ENCODE measurements at places on chromosomes 4 and X.
A peak's percentile ranks its signal among the peaks of the same experiment; 100 is the strongest.

GRCh38 chrX:13334491-13334890 is 14.6 kb upstream of the ATXN3L start:
- DNase-seq = peak; percentile 6

GRCh38 chr4:99117876-99118693 is 26.0 kb downstream of the ADH4 start:
- no peak for DNase-seq

DNA sequence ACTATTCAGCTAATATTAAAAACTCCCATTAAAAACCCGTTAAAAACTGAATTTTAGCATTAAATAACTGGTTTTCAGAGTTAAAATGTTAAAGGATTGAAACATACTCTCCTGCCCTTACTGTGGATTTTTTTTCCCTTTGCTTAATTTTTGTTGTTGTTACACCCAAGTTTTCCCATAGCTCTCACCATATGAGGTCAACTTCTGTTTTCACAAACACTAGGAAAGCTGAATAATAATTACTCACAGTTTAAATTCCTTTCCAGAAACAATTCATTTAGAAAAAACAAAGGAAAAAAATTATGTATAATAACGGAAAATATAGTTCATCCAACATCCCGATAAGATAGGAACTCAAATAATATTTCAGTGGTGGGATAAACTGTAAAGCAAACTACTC is 129.0 kb downstream of the PPP3CA start:
- no peak for DNase-seq

- DNase-seq = no peak
These were observed 162.2 kb upstream of the ANXA10 start for GRCh38 chr4:167930166-167930565.

DNA sequence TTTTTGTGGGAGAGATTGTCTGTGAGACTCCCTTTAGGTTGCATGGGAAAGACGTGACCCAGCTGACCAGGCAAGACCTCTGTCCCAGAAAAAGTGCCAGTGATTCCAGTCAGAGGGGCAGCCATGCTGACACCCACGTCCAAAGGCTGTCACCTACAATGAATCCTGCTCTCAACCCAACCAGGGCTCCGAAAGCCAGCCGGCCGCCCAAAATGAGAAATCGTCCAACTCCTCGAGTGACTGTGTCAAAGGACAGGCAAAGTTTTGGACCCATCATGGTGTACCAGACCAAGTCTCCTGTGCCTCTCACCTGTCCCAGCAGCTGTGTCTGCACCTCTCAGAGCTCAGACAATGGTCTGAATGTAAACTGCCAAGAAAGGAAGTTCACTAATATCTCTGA is 5.5 kb downstream of the SLITRK2 start:
- no peak for DNase-seq

DNA sequence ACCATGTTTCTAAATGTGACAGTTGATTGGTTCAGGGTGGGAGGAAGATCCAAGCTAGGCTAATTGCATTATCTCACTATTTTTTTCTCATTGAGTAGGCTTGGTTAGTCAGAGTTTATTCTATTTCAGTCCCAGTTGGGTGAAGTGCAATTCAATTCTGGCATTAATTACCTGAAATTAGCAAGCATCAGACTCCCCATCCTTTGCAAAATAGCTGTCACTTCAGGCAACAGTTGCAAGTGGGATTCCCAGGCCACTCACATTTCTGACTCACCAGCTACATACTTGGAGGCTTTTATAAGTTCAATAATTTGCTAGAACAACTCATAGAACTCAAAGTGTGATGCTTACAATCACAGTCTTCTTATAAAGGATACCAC is 155.8 kb upstream of the HAND2 start:
- DNase-seq = no peak

- no peak for DNase-seq
These were observed 982.2 kb downstream of the PCDH7 start for GRCh38 chr4:31702326-31702725.

DNA sequence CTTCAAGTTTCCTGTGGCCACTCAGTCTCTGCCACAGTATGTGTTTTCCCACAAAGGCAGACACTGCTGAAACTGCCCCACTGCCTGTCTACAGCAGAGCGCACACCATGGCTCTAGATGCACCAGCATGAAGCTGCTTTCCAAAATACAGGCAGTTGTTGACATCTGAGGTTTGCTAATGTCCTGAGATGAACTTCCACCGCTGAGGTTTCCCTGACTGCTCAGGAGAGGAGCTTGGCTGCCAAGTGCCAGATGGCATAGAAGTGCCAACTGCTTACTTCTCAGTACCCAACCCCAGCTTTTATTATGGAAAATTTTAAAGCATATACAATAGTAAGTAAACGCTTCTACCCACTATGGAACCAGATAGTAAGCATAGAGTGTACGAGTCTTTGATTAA is 61.0 kb upstream of the EXOC1L start:
- no peak for DNase-seq

- no peak for DNase-seq
These were observed 220.9 kb downstream of the DTHD1 start for GRCh38 chr4:36502350-36502749.

DNA sequence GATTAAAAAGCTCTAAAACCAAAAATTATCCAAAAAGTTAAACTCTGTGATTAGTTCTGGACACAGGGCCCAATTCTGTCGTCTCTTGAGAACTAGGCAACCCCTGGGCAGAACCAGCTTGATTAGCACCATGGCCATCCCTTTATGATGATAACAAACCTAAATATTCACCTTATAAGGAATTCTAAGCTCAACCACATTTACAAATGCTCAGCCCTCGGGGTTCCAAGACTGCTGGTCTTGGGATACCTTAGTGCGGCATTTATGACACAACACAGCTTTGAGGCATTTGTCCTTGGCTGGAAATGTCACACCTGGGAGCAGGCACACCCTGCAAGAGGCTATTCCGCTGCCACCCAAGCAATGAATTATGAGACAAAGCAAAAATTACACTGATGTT is 27.5 kb upstream of the NAP1L5 start:
- no peak for DNase-seq

DNA sequence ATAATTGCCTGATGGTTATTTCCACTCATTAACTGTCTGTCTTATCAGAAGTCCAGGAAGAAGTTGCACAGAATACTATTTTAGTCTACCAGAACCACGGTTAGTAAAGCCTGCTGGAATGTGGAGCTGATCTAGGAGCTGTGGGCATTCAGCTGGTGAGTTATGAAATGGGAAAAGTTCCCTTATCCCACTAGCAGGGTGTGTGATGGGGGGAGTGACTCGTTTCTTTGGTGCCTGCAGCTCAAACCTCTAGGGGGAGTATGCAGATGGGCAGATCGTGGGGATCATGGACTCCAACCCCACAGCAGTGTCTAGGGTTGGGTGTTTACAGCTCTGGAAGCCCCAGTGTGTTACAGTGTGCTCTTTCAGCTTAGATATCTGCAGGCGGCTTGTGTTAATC is 305.7 kb upstream of the BOD1L1 start:
- no peak for DNase-seq

- no peak for DNase-seq
These were observed 59.9 kb upstream of the TXK start for GRCh38 chr4:48193921-48194468.

GRCh38 chrX:31287861-31288260 is 216.0 kb upstream of the FTHL17 start:
- no peak for DNase-seq

DNA sequence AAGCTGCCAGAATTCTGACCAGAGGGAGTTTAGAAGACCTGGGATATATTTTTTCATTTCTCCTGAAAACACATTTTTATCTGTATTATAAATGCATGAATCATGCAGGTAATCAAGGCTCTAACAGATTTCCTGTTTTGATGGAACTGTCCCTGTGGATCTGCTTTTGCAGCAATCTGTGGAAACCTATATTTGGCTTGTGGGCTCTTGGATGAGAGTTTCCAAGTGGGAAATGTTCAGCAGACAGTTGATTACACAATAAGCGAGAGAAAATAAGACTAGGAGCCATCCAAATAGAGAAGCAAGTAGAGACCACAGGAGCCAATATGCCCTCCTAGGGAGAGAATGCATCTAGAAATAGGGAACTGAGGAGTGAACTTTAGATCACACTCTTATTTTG is 105.0 kb downstream of the NDST3 start:
- no peak for DNase-seq

- peak; percentile 15 for DNase-seq
These were observed 72.7 kb downstream of the FRMPD4 start for GRCh38 chrX:12210971-12211370.

DNA sequence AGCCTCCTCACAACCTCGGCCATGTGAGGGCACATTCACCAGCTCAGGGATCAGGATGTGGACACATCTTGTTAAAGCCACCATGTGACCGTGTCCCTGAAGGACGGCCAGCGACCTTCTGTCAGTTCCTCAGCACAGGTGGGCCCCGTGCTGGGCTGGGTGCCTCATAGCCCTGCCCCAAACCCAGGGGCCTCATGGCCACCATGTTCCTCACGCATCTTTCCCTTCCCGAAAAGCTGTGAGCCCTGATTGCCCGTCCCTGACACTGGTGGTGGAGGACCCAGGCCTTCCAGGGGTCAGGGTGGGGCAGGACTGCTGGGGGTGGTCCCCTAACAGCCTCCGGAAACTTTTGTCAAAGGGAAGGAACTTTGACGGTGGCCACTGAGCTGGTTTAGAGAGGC is 60.1 kb upstream of the ADRA2C start:
- DNase-seq = no peak

DNA sequence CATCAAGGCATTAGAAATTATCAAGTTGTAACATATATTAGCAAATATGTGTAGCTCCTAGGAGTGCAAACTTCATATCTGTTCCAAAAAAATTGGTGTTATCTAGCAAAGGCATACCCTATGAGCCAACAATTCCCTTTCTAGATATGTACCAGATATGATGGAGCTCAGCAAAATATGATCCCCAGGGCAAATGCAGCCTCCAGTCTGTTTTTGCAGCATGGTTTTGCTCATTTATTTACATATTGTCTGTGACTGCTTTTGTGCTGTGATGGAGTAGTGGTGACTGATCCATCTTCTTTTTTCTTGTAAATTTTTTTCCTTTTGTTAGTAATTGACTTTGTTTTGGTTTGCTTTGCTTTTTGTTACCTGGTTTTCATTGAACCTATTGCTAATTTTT is 41.0 kb downstream of the CEP135 start:
- DNase-seq = no peak

- DNase-seq = no peak
These were observed 167.1 kb downstream of the RAPGEF2 start for GRCh38 chr4:159269956-159270355.

GRCh38 chrX:38336538-38337240 is 9.4 kb upstream of the RPGR start:
- DNase-seq = no peak

- DNase-seq = no peak
These were observed 94.4 kb upstream of the CLCN4 start for GRCh38 chrX:10062352-10062751.

- DNase-seq = no peak
These were observed 59.6 kb downstream of the ENOPH1 start for GRCh38 chr4:82489987-82490386.

DNA sequence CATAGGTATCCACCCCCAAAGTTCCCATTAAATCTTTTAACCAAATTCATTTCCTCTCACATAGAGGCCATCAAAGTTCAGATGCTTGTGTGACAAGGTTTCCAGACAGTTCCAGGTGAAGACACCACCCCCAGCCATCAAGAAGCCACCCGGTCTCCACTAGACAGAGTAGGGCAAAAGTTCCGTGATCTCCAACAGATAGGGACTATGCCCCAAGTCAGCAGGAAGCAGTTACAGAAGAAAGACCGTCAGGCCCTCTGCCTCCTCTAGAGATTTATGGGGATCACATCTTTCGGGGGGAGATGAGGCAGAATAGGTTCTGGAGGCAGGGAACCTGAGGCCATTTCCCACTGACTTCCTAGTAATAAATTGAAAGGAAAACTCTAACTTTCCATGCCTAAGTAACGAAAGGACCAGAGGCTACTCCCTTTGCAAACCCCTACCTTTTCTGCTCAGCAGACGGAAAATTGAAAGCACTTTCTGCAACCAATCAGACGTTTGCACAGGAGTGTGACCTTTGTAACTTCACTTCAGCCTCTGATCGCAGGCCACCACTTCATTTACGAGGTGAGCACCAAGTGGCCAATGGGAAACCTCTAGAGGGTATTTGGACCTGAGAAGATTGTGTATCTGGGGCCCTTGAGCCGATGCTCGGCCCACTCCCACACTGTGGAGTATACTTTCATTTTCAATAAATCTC is 18.5 kb upstream of the ZNF280C start:
- no peak for DNase-seq

DNA sequence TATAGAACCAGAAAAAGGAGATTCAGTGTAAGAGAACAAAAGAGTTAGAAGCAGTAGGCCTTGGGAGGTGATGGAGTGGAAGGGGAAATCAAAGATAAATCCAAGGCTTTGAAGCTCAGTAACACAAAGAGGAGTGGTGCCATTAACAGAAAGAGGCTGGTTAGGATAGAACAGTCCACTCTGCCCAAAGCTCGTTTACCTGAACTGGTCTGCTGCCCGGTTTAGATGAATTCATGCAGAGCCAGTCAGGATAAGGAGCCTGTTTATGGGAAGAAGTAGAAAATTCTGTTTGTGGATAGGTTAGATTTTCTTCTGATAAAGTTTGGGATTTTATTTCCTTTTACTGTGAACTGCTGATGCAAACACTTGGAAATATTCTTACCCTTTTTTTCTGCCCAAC is 80.6 kb downstream of the HMGB2 start:
- no peak for DNase-seq
